ENCODE measurements at places on chromosomes 5 and 9.

GRCh38 chr5:160674901-160675300 lies 177.1 kb downstream of the ATP10B start:
- DNase-seq, result no peak

DNA sequence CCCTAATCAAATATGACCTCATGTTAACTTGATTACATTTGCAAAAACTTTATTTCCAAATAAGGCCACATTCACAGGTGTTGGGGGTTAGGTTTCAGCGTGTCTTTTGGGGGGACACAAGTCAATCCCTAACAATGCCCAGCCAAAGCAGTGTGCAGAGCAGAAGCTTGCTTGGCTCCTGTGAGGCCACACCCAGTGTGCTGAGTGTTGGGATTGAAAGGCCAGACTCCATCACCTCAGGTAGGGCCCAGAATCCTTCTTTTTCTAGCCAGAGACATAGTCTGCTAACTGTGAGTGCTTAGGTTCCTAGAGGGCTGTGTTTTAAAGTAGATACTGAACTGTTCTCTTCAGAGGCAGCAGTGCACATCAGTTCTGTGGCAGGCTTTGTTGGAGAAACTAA lies 27.9 kb downstream of the KDM4C start:
- no peak for DNase-seq

DNA sequence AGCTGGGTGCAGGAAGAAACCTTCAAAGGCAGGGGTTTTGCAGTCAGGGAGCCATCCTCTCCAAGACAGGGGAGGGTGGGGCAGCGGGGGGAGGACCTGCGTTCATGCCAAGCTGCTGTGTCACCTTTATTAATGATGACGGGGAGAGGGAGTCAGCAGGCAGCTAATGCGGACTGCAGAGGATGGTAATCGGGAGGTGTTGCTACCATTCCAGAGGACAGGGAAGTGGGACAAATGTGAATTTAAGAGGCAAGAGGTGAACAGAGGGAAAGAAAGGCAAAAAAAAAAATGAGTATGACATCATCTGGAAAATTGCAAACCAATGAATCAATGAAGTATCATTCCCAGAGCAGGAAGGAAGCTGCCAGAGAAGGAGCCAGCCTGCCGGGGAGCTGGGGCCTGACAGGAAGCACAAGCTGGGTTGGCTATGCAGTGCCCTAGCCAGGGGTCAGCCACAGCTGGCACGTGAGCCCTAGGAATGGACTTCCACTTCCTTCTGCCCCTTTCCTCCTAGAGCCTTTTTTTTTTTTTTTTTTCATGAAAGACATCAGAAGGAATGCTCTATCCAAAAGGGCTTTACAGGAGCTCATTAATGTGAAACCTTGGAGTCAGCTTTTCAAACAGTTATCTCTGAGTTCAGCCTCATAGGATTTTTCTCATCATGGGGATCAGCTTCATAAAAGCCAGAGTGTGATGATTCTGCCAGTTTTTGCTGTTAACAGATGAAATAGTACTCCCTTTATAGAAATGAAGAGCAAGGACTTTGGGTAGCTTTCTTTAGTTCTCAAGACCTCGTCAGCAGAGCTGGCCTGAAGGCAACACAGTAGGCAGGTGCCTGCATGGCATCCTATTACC lies 9.2 kb downstream of the INSYN2B start:
- DNase-seq, result peak; percentile 84

DNA sequence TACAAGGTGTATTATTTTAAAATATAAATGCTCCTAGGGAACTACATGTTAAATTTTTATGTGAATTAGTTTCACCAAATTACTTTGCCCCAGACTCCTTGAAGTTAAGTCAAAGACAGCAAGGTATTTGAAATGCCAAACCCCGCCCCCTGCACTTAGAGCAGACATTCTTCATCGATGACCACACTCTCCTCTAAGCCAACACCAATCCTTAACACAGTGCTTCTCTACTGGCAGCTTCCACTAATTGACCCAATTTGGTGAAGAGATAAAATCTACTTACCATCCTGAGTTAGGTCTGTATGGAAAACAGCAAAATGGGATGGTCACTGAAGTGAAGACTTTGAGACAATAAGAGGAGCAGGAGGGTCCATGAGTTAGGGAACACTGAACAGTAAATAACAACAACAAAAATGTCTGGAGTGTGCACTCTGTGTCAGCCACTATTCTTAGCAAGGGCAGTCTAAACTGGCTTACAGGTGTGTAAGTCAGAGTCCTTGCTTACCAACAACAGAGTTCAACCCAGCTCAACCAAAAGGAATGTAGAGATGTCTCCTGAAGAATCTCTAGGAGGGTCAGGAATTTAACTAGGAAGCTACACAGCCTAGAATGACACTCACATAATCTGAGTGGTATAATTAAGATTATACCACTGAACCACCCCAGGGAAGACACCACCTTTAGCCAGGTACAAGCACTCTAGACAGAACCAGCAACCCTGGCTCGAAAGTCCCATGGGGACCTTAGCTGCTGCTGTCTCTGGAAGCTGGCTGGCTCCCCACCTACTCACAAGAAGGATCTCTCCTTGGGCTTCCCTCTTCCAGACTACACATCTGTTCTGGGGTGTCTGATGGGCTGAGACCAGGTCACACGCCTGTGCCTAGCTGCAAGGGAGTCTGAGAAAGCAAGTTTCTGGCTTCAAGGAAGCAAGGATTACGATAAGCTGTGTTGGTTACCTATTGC lies 8.8 kb upstream of the UBE2QL1 start:
- no peak for DNase-seq

DNA sequence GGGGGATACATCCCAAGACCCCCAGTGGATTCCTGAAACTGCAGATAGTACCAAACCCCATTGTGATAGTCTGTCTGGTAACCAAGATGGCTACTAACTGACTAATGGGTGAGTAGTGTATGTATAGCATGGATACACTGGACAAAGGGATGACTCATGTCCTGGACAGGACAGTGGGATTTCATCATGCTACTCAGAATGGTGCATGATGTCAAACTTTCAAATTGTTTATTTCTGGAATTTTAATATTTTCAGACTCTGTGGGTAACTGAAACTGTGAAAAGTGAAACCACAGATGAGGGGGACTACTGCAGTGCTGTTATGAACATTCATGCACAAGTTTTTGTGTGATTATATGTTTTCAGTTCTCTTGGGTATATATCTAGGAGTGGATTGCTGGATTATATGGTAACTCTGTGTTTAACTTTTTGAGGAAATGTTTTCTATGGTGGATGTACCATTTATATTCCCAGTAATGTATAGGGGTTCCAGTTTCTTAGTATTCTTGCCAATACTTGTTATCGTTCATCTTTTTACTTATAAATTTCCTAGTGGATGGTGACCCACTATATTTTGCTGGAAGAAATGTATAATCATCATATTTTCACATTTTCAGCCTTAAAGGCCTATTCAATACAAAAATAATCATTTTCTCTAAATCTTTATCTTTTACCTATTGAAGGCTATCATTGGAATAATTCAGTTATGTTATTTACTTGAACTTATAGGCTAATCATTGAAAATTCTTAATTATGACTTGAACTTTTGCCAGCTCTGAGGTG lies 140.9 kb downstream of the NR3C1 start:
- peak; percentile 45 for DNase-seq

DNA sequence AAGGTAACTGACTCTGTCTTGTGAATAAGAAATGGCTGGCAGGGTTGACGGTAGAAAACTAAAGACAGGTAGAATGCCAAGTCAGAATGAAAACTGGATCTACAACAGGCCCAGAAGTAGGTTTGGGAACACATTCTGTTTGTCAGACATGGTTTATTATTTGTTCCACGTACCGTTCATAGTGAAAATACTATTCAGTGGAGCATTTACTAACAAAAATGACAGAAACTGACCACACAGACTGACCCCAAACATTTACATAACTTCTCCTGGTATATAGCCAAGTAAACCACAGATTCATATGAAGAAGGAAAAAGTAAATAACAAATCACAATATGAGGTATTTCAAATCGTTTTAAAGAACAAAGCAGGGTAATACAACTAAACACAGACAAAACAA lies 73.7 kb downstream of the SLC38A9 start:
- no peak for DNase-seq

- no peak for DNase-seq
These were observed 11.5 kb downstream of the EGFL7 start for GRCh38 chr9:136673975-136674785.

DNA sequence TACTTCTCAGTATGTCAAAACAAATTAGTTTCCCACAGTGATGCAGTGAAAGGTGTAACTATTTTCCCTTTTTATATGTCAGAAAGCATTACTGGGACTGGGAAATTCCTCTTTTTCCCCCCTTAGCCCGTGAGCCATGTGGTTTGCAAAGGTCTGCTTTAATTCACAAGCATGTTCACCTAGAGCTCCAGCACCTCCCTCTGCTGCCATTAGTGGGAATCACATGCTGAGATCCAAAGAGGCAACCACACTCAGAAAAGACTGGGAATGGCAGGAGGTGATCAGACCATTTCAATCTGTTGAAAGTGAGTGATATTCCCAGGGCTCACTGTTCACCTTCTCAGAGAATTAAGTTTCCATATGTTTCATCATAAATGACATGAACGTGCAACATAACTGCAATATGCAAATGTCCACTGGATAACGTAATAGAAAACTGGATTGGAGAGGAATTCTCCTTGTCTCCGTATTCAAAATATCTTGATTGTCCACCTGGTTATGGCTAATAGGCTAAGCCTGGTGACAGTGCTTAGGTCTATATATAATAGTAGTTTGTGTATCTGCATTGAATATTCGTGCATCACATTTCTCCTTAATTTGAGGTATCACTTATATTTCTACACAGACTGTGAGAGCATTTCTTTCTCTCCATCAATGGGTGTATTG lies 703.5 kb upstream of the WWC1 start:
- peak; percentile 46 for DNase-seq

DNA sequence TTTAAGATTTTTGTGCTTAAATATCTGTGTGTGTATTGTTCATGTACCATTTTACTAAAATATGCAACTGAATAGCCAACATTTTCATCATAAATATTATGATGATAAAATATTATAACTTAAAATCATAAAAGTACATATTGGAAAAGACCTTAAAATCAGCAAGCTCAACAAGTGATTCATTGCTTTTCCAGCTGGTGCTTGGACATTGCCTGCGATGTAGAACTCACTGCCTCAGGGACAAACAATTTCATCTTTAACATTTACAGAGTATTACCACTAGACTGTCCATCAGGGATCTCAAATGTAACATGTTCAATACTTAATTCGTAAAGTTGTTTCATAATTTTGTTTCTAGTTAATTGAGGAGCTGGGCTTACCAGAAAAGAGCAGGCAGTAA lies 17.5 kb upstream of the SMARCA2 start:
- DNase-seq, result no peak

- DNase-seq, result no peak
These were observed 220.6 kb upstream of the TRIM32 start for GRCh38 chr9:116466271-116467235.

GRCh38 chr5:59840200-59840601 lies 53.3 kb downstream of the PDE4D start:
- no peak for DNase-seq

DNA sequence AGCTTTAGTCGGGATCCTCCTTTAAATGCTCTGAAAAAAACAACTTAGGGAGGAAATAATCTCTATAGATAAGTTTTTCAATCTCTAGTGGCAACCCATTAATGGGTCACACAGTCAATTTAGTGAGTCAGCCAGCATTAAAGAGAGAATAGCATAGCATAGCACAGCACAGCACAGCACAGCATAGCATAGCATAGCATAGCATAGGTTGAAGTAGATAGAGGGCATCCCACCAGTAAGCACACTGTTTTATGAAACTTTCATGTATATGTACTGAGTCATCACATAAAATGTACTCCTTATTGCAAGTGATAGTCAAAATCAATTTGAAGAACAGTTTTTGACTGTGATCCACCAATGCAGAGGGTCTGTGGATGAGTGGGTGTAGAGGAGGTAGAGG lies 522.9 kb downstream of the CCDC171 start:
- no peak for DNase-seq

- no peak for DNase-seq
These were observed 9.5 kb upstream of the C9orf72 start for GRCh38 chr9:27582794-27583193.

DNA sequence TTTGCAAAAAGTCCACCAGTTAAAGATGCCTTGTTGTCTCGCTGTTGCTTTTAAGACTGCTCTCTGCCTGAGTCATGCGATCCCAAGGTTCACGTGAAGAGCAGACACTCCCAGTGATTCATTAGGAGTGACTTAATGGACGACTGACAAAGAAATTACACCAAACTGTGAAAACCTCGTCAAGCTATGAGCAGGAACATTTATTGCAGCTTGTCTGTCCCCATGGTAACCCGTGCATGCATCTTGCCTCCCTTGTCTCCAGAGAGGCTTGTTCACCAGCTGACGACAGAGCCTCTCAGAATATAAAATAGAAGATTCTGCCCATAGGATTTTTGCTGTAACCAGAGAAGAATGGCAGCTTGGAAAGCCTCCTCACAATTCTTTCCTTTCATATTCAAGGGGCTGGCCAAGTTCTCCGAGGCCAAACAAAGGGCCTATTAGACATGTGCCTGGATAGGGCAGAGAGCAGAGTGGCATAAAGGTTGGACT lies 352.7 kb downstream of the SPOCK1 start:
- peak; percentile 85 for DNase-seq

- DNase-seq, result peak; percentile 35
These were observed 128.4 kb downstream of the SNX18 start for GRCh38 chr5:54645882-54646355.

GRCh38 chr9:123039617-123040219 lies 6.3 kb downstream of the GPR21 start:
- no peak for DNase-seq

- no peak for DNase-seq
These were observed 2.1 kb upstream of the SIT1 start for GRCh38 chr9:35652829-35653209.

DNA sequence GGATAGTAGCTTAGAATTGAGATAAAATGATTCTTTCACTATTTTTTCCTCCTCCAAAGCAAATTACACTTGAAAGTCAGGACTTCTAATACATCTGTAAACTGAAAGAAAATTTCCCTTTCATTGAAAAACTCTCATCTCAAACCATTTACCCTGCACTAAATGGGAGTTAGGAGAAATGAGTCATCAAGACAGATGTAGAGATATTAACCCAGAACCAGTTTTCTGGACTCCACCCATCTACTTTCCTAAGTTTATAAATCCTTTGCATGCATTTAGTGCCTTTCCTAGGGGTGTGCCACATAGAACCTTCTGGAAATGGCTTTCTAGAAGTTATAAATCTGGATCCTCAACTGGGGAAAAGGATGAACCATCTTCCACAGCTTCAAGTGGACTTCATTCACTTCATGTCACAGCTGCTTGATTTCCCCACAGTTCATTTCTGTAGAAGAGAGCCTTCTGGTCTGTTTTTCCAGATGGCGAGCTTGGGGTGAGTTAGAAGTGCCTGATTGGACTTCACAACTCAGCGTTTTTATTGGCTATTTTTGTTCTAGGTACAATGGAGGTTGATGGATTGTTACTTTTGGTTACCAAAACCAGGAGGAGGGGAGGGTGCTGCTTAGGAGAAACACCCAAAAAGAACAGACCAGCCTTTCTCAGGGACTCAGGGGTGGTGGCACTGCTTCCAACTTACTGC lies 72.5 kb upstream of the GPR151 start:
- no peak for DNase-seq

All from GM03348 (cell line).